Muscle of leg (tissue), 16 donors: ENCODE measurements at places on chromosomes 5 and 9. TPM values are rescaled to one million over a fixed set of nuclear protein-coding genes. Genes with fewer than 3 reads are reported as not detected.
A peak's percentile ranks its signal among the peaks of the same experiment; 100 is the strongest.

The PCDHAC1 gene
- 0.27 TPM for total RNA-seq

The LCN6 gene
- total RNA-seq: not detected

The PCDHGA1 gene
- total RNA-seq: 0.44 TPM

The PCDHB1 gene
- total RNA-seq: 0.13 TPM

The INVS gene
- total RNA-seq: 16.9 TPM

The STKLD1 gene
- total RNA-seq: 1.4 TPM

The SELENOP gene
- total RNA-seq: 142 TPM

The AIF1L gene
- total RNA-seq: 19.9 TPM

The C5orf24 gene
- total RNA-seq: 39.1 TPM

- DNase-seq: no peak
Observed at GRCh38 chr5:95871146-95871806, 48.8 kb upstream of the GLRX start.

GRCh38 chr9:134778156-134778555 lies 102.5 kb upstream of the FCN2 start:
- DNase-seq: peak; percentile 59

GRCh38 chr5:133819977-133820471 lies 148.4 kb downstream of the C5orf15 start:
- DNase-seq: peak; percentile 39

- no peak for DNase-seq
Observed at GRCh38 chr9:136074706-136075105, 20.4 kb downstream of the NACC2 start.

- no peak for DNase-seq
Observed at GRCh38 chr9:116451500-116452115, 235.5 kb upstream of the TRIM32 start.

DNA sequence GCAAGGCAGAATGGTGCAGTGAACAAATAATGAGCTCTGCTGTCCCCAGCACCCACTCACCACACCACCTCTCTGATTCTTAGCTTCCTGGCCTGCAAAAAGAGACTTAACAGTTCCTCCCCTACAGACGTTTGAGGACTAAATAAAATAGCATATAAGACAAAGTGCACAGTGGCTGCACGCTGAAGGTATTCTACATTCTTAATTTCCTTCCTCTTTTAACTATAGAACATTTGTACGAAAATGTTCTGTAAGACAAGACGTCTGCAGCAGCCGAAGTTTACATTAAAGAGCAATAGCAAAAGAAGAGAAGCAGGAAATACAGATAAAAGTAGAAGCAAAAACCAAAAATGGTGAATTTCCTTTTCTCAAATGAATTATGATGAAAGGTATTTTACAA lies 15.7 kb downstream of the FBN2 start:
- DNase-seq: no peak

- peak; percentile 47 for DNase-seq
Observed at GRCh38 chr5:137858223-137858916, 9.3 kb upstream of the MYOT start.

- no peak for DNase-seq
Observed at GRCh38 chr9:5778805-5779204, 54.1 kb downstream of the ERMP1 start.

DNA sequence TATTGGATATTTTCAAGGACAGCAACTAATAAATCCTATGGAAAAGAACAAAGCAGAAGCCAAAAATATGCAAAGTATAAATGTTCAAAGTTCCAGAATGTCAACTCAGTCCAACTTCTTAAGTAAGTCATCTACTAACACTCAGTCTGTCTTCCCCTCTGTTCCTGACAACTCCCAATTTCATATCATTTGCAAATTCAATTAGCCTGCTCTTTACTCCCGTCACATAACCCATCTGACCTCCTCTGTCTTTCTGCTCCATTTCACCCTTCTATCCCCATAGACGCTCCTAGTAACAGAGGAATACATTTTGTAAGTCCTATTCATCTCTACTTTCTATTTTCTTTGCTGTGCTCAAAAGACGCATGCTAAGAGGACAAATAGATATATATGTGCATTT lies 659.8 kb upstream of the MEF2C start:
- DNase-seq: peak; percentile 12

DNA sequence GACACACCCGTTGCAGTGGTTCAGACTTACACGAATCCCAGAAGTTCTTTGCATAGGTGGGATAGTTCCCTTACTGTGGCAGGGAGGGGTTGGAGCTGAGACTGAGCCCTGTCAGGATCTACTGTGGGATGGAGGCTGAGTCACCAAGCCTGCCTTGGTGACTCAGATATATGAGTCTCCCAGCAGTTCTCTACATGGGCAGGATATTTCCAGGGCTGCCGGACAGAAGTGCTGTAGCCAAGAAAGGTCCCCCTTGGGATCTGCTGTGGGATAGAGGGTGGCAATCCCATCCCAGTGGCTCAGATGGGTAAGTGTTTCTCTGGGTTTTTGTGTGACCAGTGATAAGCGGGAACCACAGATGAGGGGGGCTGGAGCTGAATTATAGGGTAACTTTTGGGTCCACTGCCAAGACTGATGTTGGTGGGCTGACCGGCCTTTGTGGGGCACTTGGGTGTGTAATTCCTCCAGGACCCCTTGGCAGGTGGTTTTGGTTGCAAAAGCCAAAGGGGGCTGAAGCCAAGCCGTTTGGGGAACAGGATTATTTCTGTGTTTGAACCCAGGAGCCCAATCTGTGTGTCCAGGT lies 18.7 kb downstream of the XRCC4 start:
- DNase-seq: peak; percentile 7

GRCh38 chr9:100428871-100429654 lies 2.1 kb downstream of the MSANTD3 start:
- DNase-seq: peak; percentile 43

DNA sequence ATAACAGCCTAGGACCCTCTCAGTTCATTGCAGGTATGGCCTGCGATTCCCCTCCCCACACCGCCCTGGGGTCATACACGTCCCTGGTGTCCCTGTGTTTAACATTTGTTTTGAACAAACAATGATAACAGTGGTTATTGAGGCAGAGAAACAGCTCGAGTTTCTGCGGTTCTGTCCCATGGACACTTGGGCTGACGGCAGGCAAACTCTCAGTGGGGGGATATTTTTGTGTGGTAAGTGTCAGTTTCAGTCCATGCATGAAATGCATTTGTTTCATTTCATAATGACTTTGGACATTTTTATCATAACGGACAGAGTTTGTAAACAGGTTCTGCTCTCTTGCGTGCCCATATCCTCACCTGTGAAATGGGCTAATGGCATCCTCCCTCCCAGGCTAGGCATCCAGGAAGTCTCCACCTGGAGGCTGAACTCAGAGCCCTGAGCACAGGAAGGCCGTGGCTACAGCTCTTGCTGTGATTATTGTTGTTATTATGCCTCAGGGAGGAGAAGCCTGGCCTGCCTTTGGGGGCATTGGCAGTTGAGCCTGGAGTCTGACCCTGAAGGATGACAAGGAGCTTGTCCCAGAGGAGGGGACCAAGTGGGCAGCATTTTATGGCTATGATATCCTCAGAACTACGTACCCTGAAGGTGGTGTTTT lies 190.9 kb downstream of the GADD45G start:
- DNase-seq: no peak

DNA sequence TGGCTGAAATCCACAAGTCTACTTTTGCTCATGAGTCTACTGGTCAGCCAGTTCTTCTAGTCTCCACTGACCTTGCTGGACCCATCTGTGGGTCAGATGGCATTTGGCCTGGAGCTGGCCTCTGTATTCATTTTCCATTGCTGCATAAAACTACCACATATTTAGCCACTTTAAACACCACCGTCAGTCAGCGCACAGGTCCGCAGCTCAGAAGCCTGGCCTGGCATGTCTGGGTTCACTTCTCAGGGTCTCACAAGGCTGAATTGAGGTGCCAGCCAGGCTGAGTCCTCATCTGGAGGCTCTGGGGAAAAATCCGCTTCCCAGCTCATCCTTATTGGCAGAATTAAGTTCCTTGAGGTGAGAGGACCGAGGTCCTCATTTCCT lies 54.7 kb downstream of the BARX1 start:
- DNase-seq: no peak
